PC-3 (cell line): ENCODE measurements at places on chromosomes 13 and 19. TPM values are rescaled to one million over a fixed set of nuclear protein-coding genes. Genes with fewer than 3 reads are reported as not detected.

GRCh38 chr19:39936020-39936419 is 1.6 kb upstream of the FCGBP start:
- no peak for DNase-seq

Gene CGB8
- total RNA-seq: 1.2 and 2.2 TPM in 2 replicates

DNA sequence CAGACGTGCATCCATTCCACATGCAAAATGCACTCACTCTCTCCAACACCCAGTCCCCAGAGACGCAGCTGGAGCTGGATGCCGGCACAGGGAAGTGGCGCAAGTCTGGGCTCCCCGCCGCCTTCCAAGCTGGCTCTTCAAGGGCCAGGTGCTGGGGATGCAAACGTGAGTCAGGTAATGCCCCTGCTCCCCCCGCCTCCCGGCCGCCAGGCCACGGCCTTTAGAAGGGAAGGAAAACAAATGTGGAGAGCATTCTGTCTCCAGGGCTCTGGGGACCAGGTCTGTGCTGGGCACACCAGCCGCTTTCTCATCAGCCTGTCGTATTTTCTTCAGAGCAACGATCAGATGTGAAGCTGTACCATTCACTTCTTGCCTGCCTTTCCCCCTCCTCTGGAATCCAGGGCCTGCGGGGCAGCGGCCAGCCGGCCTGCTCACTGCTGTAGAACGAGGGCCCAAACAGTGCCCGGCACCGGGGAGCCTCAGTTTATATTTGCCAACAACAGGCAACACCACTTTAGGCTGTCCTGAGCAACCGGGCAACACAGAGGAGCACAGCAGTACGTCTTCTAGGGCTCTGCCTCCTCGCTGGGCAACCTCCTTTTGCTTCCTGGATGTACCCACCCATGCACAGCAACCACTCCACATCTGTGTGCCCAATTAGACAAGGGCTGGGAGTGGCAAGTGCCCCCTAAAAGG is 3.8 kb downstream of the RAB20 start:
- DNase-seq: no peak

Gene DOCK6
- total RNA-seq: 28.0 and 29.4 TPM in 2 replicates

- no peak for DNase-seq
Measured at GRCh38 chr13:24276306-24276705, 33.1 kb upstream of the C1QTNF9 start.

GRCh38 chr19:7440188-7440975 is 48.5 kb downstream of the PEX11G start:
- DNase-seq: no peak

DNA sequence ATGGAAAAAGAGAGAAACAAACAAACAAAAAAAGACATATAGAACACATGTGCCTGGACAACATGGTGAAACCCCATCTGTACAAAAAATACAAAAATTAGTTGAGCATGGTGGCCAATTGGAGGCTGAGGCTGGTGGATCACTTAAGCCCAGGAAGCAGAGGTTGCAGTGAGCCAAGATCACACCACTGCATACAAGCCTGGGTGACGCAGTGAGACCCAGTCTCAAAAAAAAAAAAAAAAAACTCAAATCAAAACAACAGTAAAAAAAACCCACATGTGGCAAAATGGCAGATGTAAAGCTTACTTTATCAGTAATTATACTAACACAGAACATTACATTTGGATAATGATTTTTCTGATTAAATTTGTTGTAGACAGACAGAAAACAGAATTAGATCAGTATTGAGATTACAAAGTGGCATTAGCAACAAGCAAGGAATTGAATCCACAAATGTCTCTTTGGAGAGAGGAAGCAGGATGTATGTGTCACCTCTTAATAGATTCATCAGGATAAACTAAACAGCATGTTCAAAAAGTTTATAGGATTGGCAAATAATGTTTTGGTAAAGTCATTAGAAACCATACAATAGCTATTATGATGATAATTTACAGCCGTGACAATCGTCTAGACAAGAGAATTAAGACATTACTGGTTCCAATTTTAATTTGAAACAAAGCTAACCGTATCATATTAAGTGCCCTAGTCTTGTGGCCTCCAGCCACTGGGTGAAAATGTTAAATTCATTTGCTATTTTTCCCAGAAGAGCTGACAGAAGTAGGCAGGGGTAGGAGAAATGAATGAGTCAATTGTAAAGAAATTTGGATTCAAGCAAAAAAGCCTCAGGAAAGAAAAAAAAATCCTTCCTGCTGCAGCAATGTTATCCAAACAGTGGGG is 206.0 kb downstream of the FGF14 start:
- peak; percentile 21 for DNase-seq

DNA sequence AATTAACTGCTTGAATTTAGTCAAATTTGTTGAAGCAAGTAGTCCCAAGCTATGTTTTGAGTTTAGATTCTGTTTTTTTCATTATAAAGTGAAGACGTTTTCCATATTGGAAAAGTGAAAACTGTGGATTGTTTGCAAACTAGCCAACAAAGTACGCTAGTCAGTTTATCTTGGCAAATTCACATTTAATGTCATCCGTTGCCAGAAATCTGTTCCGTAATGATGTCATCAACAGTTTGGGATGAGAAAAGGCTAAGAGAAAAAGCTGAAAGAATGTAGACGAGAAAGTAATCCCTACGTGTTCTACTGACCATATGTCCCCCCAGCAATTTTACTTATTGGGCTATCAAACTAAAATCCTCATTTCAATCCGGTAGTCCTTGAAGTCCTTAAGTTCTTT is 419.6 kb downstream of the GPC6 start:
- DNase-seq: no peak

Gene UQCR11
- 148 and 157 TPM in 2 replicates for total RNA-seq

Gene ANKRD24
- total RNA-seq: 0.33 and 0.63 TPM in 2 replicates

Gene PLVAP
- total RNA-seq: not detected in 2 replicates

GRCh38 chr19:29014857-29015436 is 198.0 kb downstream of the UQCRFS1 start:
- DNase-seq: no peak

Gene SKA3
- 29.0 and 32.4 TPM in 2 replicates for total RNA-seq

Gene KLK2
- total RNA-seq: not detected in 2 replicates

DNA sequence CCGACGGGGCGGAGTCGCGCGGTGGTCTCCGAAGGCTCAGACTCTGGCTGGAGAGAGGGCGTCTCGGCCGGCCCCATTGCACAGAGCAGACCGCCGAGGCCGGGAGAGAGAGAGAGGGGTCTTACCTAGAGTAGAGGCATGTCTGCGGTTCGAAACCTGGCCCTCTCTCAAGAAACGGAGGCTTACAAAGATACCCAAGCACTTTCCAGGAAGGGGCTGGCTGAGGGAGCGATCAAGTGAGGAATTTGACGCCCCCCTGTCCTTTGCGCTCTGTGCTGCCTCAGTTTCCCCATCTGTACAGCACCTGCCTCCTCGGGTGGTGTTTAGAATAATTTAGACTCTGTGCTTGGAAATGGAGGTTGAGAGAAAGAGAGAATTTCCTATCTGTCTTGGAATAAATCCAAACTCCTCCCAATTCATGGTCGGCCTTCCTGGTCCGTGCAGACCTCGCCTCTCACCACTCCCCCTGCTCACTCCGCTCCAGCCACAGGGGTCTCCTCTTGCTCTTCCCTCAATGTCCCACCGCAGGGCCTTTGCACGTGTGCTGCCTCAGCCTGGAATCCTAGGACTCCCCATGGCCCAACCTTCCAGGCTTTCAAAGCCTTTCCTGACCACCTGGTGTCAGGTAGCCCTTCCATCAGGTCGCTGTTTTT is 658 bp upstream of the ISOC2 start:
- peak; percentile 44 for DNase-seq

- no peak for DNase-seq
Measured at GRCh38 chr13:91539286-91540157, 141.1 kb downstream of the GPC5 start.

DNA sequence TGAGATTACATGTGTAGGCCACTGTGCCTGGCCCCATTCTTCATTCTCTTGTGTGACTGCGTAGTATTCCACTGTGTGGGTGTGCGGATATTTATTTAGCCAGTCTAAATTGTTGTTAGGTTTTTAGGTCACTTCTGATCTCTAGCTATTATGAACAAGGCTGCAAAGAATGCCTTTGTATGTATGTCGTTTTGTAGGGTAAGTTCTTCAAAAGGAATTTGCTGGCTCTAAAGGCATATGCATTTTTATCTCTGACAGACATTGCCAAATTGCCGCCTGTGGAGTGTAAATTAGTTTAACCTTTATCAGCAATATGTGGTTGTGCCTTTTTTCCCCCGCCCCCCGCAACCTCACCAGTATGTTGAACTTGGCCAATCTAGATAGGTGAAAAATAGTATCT is 30.3 kb upstream of the EHD2 start:
- DNase-seq: no peak

- DNase-seq: no peak
Measured at GRCh38 chr13:46479283-46479682, 73.7 kb upstream of the LRCH1 start.

GRCh38 chr13:65111223-65111622 is 2118.9 kb downstream of the PCDH9 start:
- no peak for DNase-seq

- DNase-seq: peak; percentile 81
Measured at GRCh38 chr19:38270587-38271167, 6.3 kb downstream of the SPINT2 start.

Gene SERPINE3
- not detected in 2 replicates for total RNA-seq

DNA sequence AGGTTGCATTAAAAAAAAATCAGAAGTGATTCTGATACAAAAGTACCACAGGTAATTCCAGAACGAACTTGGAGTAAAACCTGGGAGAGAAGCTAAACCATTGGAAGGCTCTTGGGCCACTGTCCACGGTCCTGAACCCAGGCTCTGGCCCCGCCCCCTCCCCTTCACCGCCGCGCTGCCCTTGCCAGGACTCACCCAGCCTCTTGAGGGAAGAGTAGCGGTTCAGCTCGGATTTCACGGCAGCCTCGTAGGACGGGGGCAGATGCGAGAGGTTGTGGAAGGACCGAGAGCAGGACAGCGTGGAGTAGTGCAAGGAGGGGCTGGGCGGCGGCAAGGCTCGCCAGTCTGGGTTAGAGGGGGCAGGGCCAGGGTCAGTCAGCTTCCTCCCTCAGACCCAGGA is 5.7 kb downstream of the SHISA7 start:
- DNase-seq: peak; percentile 83

DNA sequence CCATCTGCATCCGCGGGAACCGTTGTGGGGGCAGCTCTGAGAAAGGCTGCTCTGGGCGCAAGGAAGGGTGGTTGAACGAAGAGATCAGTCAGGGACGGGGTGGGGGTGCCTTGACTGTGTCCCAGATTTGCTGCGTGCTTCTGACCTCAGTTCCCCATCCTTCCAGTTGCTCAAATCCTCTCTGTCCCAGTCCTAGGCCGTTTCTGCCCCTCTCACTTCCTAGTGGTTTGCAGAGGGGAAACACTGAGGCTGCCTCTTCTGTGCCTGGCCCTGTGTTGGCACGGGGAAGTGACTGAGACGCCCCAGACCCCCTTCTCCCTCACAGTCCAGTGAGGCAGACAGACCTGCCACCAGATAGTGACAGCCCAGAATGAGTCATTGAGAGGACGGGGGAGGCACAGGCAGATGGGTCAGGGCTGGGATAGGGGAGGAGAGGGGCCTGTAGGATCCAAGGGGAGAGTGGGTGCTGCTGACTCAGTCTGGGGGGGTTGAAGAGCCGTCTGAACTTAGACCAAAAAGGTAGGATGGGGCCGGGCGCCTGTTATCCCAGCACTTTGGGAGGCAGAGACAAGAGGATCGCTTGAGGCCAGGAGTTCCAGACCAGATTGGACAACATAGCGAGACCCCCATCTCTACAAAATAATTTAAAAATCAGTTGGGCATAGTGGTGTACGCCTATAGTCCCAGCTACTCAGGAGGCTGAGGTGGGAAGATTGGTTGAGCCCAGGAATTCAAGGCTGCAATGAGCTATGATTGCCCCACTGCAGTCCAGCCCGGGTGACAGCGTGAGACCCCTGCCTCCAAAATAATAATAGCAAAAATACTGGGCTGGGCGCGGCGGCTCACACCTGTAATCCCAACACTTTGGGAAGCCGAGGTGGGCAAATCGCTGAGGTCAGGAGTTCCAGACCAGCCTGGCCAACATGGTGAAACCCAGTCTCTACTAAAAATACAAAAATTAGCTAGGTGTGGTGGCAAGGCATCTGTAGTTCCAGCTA is 26.5 kb downstream of the NUMBL start:
- DNase-seq: peak; percentile 26

Gene ICAM5
- 1.8 and 2.0 TPM in 2 replicates for total RNA-seq

Gene FGF22
- total RNA-seq: 0.81 and 1.3 TPM in 2 replicates

DNA sequence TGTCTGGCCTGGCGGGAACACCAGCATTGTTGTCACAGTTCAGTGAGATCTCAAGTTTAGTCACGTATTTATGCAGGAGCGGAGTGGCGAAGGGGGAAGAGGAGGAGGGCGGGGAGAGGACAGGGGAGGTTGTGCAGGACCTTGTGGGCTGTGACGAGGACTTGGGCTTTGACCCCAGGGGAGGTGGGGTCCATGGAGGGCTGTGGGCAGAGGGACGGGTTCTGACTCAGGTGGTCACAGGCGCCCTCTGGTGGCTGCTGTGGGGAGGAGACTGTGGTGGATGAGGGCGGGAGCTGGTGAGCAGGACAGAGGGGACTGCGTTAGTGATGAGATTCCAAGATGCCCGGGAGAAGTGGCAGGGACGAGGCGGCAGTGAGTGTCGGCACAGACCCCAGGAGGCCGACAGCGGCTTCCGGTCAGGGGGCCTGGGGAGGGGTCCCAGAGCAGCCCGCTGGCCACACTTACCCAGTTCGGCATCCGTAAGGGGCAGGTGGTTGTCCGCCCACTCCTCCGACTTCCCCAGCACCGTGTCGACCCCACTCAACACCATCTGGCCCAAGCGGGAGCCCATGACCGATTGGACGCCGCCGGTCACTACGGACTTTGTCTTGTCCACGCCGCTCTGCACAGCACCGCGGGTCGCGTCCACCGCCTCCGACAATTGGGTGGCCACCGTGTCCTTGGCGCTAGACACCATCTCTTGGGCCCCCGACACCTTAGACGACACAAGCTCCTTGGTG is 15.7 kb downstream of the PLIN3 start:
- DNase-seq: peak; percentile 67

DNA sequence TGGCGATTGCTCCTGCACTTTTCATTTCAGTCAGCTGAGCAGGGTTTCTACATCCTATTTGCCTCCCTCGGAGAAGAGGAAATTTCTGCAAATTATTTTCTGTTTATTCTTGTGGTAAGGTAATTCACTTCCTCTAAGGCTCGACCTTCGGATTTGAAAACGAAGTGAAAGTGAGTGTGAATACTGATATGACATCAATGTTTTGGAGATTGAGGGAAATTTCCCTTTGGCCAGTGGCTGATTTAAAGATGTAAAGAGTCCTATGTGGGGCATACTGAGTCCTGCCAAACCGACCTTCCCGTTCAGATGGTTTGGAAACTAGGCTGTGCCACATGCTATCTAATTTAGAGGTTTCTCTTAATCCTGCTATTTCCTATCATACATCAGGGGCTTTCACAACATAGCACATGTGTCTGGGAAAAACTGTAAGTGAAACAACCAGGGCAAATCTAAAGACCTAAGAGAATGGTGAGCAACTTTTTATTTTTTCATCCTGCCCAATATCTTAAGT is 112.3 kb downstream of the POSTN start:
- no peak for DNase-seq

DNA sequence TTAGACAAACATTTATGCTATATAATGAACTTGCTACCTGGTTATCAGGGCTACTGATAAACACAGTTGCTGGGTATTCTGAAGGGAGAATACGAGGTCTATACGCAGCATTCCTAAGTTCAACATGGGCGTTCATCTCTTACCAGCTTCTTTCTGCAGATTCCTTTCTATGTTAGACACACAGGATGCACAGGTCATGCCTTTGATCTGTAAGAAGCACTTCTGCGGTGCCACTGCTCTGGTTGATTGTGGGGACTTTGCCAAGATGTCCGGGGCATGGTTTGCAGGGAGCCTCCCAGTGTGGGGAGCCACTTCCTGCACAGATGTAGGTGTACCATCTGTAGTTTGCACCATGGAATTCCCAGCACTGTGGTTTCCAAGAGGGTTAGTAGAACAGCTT is 40.9 kb downstream of the ATP7B start:
- DNase-seq: no peak
